Stimulated activated CD8-positive, alpha-beta memory T cell treated with anti-CD3 and anti-CD28 coated beads, Interleukin-15, amount 100 ng/mL, for 1 hour (primary cell): ENCODE measurements at places on chromosomes 2 and 18.
A peak's percentile ranks its signal among the peaks of the same experiment; 100 is the strongest.

DNA sequence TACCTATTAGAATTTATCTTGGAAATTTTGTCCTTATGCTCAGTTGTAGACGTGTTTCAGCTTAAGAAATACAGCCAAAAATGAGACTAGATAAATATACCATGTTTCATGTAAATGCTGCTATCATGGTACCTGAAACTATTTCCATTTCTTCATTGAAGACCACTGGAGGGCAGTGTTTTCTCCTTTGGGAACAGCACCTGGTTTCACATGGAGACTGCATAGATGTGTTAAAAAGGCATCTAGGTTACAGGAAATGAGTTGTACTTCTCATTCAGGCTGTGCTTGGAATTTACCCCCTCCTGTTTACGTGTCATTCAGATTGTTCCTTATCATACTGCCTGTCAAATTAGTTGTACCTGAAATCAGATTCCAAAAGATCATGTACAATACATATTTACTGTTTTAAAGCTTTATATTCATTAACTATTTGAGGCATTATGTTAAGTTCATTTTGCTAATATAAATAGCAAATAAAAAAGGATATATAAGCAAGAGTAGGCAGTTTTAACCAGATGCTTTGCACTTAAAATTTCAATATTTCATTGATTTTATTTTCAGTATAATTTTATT, 57.3 kb upstream of the PSMD14 start:
- no peak for DNase-seq

DNA sequence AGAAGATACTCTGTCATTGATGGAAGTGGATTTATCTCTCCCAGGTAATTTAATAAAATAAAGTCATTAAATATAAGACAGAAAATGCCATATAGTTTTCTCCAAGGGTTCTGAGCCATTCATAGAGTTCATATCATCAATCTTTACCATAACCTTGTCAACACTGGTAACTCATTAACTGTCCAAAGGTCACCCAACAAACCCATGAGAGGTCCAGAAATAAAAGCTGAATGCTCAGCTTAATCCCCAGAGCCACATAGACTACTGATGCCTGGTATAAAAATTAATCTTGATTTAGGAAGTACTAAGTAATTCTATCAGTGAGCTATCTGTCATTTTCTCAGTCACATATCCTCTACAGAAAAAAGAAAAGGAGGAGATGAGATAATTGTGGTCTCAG, 903.0 kb upstream of the DDX18 start:
- DNase-seq, result no peak

GRCh38 chr2:85907671-85908157, 18.9 kb upstream of the ST3GAL5 start:
- no peak for DNase-seq

DNA sequence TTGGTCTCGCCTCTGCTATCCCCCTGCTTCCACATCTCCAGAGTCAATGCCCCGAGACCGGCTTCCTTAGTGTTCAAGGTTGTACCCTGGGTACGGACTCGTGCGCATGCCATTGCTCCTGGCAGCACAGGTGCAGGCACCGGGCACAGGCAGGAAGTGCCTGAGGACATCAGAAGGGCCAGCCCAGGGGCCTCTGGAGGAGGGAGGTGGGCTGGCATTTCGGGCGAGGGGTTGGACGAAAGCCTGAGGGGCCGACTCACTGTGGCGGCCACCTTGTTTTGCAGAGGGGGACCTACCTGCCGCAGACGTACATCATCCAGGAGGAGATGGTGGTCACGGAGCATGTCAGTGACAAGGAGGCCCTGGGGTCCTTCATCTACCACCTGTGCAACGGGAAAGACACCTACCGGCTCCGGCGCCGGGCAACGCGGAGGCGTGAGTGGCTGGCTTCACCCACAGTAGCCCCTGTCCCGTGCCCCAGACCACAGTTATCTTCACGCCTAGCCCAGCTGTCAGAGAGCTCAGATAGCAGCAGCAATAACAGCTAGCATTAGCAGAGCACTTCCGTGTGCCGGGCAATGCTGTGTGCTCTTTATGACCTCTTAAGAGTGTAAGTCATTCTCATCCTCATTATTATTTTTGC, 12.5 kb downstream of the ITM2C start:
- DNase-seq, result no peak

GRCh38 chr2:200338692-200339091, 32.2 kb downstream of the SPATS2L start:
- no peak for DNase-seq

- no peak for DNase-seq
Observed at GRCh38 chr2:156294945-156295580, 37.5 kb downstream of the NR4A2 start.

GRCh38 chr2:156333274-156333950, 891 bp upstream of the NR4A2 start:
- DNase-seq, result no peak

DNA sequence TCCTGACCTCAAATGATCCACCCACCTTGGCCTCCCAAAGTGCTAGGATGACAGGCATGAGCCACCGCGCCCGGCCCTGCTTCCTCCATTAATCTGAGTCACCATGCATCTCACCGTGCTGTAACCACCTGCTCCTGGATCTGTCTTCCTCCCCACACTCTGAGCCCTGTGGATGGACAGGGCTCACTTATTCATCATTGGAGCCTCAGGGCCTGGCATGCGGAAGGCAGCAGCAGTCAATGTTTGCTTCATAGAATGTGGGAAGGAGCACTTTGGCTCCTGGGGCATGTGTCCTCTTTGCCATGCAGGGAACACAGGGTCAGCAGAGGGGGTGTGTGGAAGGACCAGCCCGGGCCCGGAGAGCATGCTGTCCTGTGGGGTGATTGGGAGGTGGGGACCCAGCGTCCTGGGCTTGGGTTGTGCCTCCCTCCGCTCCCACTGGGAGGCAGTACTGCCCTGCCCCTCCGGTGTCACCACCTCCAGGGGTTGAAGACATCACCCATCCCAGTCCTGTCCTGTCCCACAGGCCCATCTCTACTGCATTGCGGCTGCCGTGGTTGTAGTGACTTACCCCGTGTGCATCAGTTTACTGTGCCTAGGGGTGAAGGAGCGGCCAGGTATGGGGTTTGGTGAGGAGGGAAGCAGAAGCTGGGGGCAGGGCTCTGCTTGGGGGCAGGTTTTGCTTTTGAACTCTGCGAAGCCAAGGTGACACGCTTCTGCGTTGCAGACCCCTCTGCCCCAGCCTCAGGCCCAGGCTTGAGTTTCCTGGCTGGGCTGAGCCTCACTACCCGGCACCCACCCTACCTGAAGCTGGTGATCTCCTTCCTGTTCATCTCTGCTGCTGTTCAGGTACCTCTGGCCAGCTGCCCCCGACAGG, 11.5 kb downstream of the MFSD2B start:
- no peak for DNase-seq

GRCh38 chr2:167842047-167842446, 405.3 kb downstream of the STK39 start:
- DNase-seq, result no peak

DNA sequence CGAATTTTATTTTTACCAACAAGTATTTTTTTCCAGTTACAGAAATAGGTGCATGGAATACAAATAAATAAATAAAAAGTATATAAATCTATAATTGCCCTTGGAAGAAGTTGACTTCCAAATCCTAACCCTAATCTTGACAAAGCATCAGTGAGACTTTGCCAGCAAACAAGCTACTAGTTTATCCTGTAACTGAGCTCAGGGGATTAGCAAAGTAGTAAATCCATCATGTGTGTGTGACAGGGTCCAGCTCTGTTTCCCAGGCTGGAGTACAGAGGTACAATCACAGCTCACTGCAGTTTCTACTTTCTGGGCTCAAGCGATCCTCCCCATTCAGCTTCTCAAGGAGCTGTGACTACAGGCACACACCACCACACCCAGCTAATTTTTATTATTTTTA, 948.0 kb upstream of the CNTNAP5 start:
- no peak for DNase-seq

DNA sequence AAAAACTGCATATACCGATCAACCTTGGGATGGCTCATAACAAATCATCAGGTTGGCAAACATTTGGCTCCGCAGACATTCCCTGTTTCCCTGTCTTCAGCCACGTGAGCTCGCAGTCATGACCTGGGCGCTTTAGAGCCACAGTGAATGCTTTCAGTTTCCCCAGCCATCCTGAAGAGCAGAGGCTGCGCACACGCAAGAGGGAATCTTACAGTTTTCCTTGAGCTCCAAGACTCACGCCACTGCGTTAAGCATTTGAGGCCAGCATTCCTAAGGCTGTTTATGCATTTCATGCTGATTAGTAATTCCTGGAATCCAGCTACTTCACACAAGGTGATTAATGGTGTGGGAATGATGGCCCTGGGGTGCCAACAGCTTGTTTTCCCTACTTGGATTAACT, 95.1 kb downstream of the MTCL1 start:
- DNase-seq, result no peak

- DNase-seq, result peak; percentile 58
Observed at GRCh38 chr2:233404222-233404621, 49.9 kb downstream of the DGKD start.

DNA sequence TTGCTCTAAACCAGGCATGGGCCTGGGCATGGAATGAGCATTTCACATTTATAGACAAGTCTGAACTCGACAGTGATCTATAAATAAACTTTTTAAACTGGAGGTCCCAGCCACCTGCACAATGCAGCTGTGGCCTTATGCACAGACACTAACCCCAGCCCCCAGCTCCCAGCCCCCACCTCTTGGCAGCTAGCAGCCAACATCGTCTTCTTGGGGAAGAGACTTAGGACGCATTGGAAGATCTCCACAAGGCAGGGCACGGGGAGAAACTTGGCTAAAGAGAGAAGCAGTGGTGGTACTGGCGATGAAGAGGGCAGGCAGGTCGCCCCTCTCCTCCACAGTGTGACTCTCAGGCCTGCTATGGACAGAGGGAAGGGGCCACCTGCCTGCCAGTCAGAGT, 213.2 kb downstream of the ANAPC1 start:
- no peak for DNase-seq

GRCh38 chr2:144114760-144115159, 405.2 kb downstream of the ZEB2 start:
- DNase-seq, result no peak

- DNase-seq, result no peak
Observed at GRCh38 chr18:27627927-27628326, 442.8 kb upstream of the CHST9 start.

- DNase-seq, result no peak
Observed at GRCh38 chr2:172842511-172843265, 107.0 kb downstream of the RAPGEF4 start.

- DNase-seq, result no peak
Observed at GRCh38 chr2:191462370-191462769, 215.6 kb upstream of the NABP1 start.

DNA sequence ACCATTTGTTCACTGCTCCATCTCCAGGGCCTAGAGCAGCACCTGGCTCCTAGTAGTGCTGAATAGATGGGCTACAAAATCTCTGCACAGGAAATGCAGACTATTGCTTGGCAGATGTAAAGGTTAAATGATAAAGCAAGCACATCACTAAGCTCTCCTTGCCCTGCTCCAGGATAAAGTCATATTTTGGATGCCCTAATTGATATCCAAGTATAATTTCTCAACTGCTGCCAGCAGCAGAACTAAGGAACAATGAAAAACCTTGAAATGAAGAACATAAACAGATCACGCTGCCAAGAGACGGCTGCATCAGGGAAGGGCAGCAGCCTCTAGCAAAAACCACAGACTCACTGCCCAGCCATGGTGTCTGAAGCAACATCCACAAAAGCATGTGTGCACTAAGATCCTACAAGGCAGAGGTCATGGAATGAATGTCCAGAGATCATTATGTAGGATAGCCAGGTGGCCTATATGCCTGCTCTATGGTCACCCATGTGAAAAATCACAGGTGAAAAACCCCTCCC, 134.7 kb downstream of the TMEM163 start:
- DNase-seq, result no peak

DNA sequence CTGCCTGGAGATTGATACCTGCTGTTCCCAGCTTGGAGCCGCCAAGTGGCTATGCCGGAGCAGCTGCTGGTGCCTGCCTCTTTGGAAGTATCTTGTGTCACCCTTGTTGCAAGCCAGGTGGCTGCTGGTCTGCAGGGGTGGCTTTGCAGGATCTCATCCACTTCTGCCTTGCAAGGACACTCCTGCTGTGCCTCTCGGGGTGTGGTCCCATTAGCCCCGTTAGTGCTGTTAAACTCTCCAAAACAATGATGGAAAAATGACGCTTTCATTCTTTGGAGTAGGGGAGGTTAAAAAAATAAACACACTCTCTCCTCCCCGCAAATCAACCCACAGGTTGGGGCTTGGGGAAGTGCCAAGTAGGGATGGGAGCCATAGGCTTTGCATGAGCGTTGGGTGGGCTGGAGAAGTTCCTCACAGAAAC, 352.8 kb downstream of the RNF144A start:
- no peak for DNase-seq

- DNase-seq, result no peak
Observed at GRCh38 chr2:69817729-69818501, 11.5 kb upstream of the GMCL1 start.

DNA sequence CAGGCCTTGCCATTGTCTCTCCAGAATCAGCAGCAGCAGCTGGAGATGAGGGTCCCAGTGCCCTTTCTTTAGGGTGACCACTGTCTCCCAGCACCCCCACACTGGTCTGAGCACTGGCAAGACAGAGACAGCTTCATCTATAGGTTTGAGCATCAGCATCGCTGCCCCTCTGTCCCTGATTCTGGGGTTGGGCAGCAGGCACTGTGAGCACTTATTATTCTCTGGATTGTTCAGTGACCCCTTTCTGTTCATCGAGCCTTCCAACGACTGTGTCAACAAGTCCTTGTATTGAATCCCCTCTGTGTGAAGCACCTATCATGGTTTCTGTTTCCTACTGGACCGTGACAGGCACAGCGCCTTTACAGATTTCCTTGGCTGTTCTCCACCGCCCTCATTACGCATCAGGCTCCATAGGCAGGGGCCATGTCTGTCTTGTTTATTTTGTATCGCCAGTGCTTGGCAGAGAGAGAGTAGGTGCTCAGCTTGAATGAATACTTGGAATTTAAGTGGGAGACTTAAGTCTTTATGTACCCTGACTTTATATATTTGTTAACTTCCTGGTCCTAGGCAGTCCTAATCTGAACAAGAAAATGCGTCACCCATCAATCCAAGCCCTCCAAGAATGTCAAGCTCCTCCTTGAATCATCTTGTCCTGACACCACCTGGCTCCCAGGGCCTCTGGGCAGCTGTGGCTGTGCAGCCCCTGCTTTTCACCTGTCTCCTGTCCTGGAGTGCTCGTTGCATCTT, 11.4 kb downstream of the MALL start:
- DNase-seq, result no peak

DNA sequence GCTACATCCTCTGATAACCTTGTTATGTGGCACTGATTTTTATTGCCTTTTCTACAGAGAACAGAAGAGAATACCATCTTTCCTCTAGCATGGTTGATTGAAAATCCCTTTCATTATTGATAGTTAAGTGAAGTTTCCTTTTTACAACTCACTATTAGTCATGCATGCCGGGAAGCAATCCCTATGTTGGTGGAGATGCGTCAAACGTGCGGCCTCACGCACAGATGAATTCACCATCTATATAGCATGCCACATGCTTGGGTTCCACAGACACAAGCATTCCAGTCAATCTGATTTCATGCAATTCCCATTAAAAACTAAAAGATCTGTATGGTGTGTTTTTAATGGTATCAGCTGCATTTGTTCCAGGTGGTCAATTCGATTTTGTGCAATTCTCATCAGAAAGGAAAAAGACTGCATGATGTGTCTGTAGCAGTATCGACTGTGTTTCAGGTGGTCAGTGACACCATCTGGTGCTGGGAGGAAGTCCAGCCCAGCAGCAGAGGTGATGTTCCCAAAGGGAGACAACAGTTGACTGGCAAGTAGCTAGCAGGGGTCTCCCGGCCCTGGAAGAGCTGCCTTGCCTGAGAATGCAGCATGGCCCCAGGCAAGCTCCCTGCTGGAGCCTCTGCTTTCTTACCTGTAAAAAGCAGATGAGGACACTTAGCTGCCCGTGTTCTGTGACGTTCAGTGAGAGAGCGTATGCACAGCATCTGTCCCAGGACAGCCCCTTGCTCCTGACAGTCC, 151.3 kb upstream of the NCK2 start:
- DNase-seq, result no peak
